CD4-positive, alpha-beta T cell treated with Interleukin-12 subunit alpha and Interleukin-12 subunit beta, for 1 hour (primary cell): ENCODE measurements at places on chromosomes 16 and 17.
A peak's percentile ranks its signal among the peaks of the same experiment; 100 is the strongest.

GRCh38 chr16:2950773-2951172 lies 13.3 kb upstream of the KREMEN2 start:
- no peak for DNase-seq

DNA sequence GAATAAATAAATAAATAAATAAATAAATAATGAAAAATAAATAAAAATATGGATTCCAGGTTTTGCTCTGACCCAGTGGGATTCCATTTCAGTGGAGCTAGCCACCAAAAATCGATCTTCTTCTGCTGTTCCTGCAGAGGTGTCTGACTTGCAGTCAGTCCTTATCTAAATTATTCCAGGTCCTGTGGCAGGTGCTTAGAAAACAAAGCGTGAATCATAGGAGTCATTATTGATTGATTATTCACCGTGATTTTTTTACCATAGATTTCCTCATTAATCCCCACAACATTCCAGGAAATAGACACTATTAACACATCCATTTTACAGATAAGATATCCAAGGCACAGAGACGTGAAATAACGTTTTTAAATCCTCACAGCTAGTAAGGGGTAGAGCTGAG lies 31.5 kb upstream of the ABR start:
- DNase-seq = no peak

DNA sequence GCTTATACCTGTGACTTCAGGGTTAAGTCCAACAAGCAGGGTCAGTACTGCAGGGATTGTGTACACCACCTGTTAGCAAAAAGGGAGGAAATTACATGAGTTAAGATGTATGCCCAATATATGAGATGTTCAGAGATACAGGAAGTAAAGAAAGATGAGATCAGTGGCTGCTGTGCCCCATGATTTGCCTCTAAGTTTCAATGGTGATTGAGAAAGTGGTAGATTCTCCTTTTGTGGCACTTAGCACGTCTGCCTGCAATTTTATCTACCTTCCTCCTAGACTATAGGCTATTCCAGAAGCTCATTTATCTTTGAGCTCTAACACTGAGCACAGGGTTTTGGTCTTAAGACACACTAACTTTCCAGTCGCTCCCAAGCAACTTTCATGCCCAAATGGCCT lies 3.6 kb downstream of the TMEM220 start:
- DNase-seq = no peak

DNA sequence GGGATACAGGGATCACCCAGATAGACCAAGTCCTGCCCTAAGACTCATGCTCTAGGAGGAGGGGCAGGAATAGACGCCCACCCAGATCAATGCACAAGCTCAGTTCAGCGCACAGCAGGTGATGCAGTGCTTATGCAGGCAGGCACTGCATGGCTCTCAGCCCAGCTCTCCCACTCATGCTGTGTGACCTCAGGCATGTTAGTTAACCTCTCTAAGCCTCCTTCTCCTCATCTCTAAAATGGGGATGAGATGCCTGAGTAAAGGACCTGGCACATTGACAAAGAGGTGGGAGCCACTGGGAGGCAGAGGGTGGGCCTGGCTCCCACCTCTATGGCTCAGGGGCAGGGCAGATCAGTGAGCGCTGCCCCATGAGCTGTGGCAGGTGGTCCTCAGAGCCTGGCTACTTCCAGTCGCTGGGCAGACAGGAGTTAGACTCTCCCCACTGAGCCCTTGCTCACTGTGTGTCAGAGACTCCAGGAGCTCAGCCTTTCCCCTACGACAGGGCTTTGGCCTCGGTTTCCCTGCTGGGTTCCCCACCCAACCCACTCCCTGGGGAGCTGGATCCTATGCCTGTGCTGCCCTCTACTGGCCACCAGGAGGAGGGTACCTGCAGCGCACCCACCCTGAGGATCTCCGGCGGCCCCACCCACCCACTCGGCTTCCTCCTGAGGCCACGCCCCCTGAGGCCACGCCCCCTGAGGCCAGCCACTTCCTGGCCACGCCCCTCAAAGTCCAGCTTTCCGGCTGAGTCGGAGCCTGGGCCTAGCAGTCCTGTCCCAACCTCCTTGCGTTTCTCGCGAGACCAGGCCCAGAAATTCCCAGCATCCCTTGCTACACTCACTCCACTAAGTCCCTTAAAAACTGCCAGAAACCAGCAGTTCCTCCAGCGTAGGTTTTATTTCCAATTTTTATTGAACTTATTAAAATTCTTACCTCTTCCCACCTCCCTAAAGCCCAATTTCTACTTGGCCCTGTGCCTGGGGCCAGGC lies 196.1 kb downstream of the GSG1L start:
- peak; percentile 67 for DNase-seq

DNA sequence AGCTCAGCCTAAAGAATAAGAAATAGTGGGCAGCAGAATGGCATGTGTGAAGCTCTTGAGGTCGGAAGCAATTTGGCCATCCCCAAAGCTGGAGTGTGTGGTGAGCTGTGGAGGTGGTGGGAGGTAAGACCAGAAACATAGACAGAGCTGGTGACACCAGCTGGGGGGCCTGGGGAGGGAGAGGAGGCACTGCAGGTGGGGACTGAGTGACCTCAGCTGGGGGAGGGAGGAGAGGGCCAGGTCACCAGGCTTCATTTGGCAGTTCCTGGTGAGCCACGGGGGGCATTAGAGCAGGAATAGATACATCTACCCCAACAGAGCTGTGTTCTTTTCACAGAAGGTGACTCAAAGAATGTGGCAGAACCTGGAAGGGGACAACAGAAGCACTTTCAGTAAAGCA lies 31.9 kb downstream of the WFDC1 start:
- no peak for DNase-seq
